ENCODE measurements at places on chromosomes 11 and 22. TPM values are rescaled to one million over a fixed set of nuclear protein-coding genes. Genes with fewer than 3 reads are reported as not detected.

ZFTA gene
- total RNA-seq: 2.9 TPM

CFAP300 gene
- total RNA-seq: 0.80 TPM

OR52I2 gene
- total RNA-seq: not detected

IGLL1 gene
- total RNA-seq: not detected

KCNA4 gene
- not detected for total RNA-seq

TEAD1 gene
- 35.3 TPM for total RNA-seq

FAU gene
- 758 TPM for total RNA-seq

HSCB gene
- total RNA-seq: 10.9 TPM

OR5W2 gene
- not detected for total RNA-seq

SF3B2 gene
- total RNA-seq: 76.7 TPM

OR8G1 gene
- not detected for total RNA-seq

C1QTNF5 gene
- total RNA-seq: 2.0 TPM

ACTN3 gene
- total RNA-seq: 0.44 TPM

GLB1L2 gene
- total RNA-seq: 2.2 TPM

OR8D1 gene
- not detected for total RNA-seq

MYEOV gene
- 4.7 TPM for total RNA-seq

Data from esophagus mucosa (tissue), 1 donor.